Natural killer cell treated with Interleukin-12 subunit alpha and Interleukin-12 subunit beta and Interleukin-15 and Interleukin-18, amount 100 ng/mL, for 72 hours (primary cell): ENCODE measurements at places on chromosomes 2 and 18. TPM values are rescaled to one million over a fixed set of nuclear protein-coding genes. Genes with fewer than 3 reads are reported as not detected.

Gene CEBPZOS
- total RNA-seq: 32.6 TPM

Gene IL1R2
- total RNA-seq: not detected

DNA sequence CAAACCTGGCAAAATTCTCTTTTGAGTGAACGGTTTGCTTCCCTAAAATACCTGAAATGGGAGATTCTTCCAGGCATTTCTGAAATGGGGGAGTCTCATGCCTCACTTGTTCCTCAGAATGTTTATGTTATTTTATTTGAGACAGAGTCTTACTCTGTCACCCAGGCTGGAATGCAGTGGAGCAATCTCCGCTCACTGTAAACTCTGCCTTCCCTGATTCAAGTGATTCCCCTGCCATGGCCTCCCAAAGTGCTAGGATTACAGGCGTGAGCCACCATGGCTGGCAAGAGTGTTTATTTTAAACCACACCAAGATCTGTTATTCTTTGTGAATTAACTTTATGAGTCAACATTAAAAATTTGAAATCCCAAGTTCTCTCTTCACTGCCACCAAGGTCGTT, 6.4 kb upstream of the FHL2 start:
- no peak for DNase-seq

DNA sequence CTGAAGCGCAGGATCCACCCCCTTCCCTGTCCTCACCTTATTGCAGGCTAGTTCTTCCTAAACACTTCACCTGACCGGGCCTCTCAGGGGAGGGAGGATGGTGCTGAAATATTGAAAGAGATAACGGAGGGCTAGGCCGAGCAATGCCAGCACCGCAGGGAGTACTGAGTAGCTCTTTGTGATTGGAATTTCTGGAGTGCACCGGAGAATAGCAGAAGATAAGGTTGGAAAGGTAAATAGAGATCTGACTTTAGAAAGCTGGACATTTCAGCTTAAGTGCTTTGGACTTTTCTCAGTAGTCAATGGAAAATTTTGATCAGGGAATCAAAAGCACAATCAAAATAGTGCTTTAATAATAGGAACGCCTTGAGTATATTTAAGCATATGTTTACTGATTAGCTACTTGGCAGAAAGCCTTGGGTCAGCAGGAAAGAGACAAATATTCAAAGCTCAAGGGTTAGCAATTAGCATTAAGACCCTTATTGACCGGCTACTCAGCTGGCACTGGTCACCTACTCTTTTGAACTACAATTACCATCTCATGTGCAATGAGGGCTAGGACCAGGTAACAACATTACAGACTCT, 142.9 kb upstream of the NDUFV2 start:
- DNase-seq: no peak

Gene RPRM
- not detected for total RNA-seq

Gene IL1A
- 12.3 TPM for total RNA-seq

Gene TFCP2L1
- 0.33 TPM for total RNA-seq
